ENCODE measurements at places on chromosomes 13 and 19.
A peak's percentile ranks its signal among the peaks of the same experiment; 100 is the strongest.

DNA sequence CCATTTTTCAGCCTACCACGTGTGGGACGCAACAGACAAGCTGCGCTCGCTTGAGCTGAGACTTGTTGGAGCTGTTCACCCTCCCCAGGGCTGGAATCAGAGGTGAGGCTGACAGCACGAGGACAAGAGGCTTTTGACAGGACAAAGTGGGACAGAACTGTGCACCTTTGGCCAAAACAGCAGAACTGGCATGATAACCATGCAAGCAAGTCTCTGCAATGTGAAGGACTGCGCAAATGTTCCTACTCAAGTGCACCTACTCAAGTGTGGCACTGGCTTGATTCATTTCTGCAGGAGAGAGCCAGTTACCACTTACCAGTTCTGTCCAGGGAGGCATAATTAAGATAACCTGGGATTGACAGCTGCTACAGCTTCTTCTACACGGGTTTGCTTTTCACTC, 62.2 kb upstream of the TM9SF2 start:
- DNase-seq: no peak

DNA sequence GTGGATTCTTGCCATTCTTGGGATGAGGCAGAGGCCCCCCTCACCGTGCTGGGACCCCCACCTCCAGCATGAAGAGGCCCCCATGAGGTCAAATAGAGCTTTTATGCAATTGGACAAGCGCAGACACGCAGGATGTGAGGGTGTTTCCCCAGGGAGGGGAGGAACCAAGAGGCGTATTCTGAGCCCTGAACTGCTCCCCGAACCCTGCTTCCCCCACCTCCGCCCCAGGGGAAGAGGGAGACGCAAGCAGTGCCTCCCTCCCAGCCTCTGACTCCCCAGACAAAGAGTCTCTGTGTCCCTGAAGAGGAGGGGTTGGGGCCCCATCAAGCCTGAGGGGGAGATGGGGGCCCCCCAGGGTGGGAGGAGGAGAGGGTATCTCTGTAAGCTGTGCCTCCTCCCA, 1.3 kb upstream of the RDH8 start:
- no peak for DNase-seq

DNA sequence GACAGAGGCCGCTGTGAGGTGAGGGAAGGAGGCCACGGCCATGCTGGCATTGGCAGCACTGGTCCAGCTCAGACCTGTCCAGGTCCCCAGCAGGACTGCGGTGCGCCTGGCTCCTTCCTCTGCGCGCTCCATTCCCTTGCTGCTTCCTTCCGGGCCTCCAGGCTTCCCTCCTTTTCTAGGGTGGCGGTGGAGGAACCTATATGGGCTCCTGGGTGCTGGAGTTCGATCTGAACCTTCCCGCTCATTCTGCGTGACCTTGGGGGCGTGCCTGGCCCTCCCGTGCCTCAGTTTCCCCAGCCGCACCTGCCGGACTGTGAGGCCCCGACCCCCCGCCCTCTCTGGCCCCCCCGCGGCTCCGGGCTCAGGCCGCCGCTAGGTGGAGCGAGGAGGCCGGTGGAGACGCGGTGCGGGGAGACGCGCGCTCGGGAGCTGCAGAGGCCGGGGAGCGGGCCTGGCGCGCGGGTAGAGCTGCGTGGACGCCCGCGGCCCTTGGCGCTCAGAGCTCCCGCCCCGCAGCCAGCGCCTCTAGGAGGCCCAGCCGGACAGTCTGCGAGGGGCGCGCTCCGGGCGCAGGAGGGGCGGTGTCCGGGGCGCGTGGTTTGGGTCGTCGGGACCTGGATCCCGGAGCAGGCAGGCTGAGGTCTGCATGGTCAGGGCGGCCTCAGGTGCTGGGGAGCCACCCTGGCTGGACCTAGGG, 29.9 kb downstream of the EFNA2 start:
- no peak for DNase-seq

- DNase-seq: no peak
Measured at GRCh38 chr13:34805347-34805746, 136.7 kb upstream of the NBEA start.

DNA sequence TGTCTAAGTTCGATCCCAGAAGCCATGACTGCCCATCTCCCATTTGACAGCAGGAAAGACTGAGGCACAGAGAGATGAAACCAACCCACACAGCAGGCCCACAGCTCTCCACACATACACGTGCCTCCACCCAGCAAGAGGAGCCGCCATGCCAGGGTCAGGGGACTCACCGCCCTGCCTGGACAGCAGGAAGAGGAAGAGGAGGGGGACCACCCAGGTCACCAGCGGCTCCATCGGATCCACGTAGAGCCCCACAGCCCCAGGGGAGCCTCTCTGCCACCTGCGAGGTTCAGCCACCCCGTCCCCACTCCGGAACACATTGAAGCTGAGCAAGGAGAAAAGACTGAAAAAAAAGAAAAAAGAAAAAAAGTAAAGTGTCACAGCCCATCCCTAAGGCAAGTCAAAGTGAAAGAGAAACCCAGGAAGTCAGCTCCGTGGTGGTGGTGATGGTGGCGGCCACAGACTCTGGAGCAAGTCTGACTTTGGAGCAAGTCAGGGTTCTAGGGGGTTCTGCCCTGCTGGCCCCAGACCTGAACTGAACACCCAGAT, at the start of gene IL12RB1:
Gene IL12RB1 (minus strand): TSS at position 345 of the 549 bp plus-strand sequence. CDS start 111 bp downstream, at position 234.
- DNase-seq: no peak

GRCh38 chr19:1503089-1503924, 9.5 kb downstream of the ADAMTSL5 start:
- no peak for DNase-seq

DNA sequence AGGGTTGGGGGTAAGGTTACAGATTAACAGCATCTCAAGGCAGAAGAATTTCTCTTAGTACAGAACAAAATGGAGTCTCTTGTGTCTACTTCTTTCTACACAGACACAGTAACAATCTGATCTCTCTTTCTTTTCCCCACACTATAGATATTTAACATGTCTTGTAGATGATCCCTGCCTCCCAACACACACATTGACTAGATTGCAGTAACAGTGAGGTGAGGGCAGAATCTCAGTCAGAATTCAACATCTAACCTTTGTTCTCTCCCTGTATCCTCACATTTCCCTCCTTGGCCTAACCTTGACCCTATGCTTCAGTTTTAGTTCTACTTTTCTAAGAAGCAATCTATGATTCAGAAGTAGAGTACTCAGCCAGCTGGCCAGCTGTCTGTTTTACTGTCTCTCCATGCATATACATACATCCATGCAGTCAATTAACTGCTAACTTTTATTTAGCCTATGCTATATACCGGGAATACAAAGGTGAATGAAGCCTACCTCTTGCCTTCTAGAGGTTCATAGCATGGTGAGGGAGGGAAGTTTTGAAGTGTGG, 18.1 kb downstream of the DNAJC15 start:
- DNase-seq: no peak

DNA sequence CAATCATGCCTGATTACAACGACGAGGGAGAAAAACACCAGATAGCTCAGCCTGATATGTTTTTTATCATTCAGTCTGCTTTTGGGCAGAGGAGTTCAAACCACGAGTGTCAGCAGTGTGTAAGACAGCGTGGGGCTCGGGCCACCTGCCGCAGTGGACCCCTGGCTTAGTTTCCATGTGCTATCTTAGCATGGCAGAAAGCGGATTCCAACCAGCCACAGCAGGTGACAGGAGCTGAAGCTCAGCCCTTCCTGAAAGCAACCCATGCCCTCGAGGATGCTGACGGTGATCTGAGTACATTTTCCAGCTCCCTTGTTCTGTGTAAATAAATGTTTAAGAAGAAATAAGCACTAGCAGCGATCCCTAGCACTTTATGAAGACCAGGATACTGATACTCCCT, 32.2 kb upstream of the MBNL2 start:
- DNase-seq: no peak

DNA sequence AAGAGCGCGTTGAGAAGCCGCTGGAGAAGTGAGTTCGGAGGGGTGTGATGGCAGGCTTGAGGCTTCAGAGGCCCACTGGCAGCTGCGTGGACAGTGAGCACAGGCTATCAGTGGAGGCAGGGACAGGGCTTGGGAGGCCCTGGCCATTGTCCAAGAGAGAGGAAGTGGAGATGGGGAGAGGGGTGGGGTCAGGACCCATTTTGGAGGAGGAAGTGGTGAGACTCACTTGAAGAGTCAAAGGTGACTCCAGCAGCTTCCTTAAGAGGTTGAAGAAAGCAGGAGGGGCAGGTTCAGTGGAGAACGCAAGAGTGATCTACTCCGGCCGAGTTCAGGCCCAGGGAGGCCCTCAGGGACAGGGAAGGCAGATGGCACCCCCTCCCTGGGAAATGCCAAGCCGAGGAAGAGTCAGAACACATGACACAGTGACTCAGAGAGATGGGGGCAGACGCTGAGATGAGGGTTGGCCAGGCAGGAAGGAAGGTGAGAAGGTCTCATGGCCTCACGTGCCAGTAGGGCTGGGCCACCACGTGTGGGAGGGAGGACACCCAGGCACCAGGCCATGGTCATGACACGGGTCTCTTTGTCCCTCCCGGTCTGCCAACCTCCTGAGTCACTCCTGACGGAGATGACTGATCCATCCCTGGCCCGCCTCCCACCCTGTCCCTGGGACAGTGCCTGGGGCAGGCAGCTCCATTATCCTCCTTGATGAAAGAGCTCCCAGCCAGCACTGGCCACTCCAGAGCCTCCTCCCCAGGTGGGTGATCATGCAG, 10.1 kb upstream of the CD22 start:
- DNase-seq: no peak

GRCh38 chr19:41225238-41226052, 6.4 kb downstream of the AXL start:
- no peak for DNase-seq

DNA sequence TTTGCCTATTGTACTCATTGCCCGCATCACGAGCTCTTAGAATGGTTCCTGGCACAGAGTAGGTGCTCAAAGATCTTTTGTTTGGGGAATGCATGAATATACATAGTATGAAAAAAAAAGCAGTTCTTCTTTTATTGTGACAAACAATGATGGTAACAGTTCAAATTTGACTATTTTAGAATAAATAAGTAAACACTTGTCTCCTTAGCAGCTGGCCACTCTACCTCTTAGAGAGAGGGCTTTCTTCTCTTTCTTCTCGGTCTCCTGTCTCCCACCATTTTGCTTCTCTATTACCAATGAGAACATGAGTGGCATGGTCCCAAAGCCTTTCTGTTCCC, 639 bp upstream of the SLAIN1 start:
- DNase-seq: no peak

GRCh38 chr13:71727662-71728061, 139.3 kb downstream of the DACH1 start:
- DNase-seq: no peak

- no peak for DNase-seq
Measured at GRCh38 chr19:51781999-51782398, 13.0 kb upstream of the FPR3 start.

GRCh38 chr19:48598996-48599700, 7.4 kb upstream of the SPACA4 start:
- DNase-seq: no peak

DNA sequence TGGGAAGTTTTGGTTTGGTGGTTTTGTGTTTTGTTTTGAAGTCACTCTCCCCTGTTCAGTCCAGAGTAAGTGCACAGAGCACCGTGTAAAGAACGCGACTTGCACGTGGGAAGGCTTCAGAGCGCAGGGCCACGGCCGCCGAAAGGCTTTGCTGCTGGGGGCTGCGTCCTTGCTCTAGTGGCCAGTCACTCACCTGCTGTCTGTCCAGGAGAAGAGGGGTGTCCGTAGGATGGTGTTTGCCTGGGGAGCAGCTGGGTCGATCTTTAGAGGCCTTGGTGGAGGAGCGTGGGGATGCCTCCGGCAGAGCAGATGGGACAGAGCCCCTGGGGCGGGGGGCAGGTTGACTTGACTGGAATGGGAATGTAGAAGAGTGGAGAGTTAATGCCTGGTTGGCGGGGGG, 116.6 kb upstream of the MCF2L start:
- no peak for DNase-seq

- DNase-seq: peak; percentile 86
Measured at GRCh38 chr19:12194827-12195731, 32.2 kb downstream of the ZNF136 start.

- no peak for DNase-seq
Measured at GRCh38 chr19:44673510-44673909, 2.2 kb downstream of the CEACAM19 start.

DNA sequence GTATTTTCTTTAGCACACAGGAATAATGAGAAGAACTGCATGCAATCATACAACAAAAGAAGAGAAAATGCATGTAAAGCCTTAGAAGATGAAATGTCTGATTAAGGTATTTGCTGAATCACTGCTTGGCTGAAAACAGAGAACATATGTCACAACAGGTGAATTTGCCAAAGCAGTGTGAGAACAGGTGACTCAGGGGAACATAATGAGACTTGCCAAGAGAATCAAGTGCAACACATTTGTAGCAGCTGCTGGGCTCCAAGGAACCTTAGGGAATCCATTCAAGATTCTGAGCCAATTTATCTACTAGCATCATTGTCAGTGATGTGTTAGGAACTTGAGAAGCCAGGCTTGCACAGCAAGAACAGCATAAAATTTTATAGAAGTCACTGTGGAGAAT, 273.1 kb downstream of the PCDH20 start:
- no peak for DNase-seq

DNA sequence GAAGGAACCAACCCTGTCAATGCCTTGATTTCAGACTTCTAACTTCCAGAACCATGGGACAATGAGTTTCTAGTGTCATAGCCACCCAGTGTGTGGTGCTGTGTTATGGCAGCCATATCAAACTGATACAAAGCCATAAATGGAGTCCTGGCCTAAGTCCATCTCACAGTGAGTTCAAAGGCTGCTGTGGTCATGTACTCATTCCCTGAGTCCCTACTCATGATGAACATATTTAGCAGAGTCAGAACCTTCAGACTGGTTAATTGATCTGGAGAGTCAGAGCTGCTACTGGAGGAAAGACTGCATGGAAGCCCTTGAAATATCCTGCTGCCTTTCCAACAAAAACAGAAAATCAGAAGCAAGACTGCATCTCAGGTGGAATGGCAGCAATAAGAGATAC, 39.2 kb upstream of the CSNK1A1L start:
- no peak for DNase-seq

GRCh38 chr13:78595495-78596398, 7.6 kb downstream of the POU4F1 start:
- no peak for DNase-seq

GRCh38 chr19:45517641-45518468, 10.6 kb downstream of the VASP start:
- no peak for DNase-seq

- DNase-seq: no peak
Measured at GRCh38 chr19:13095393-13095784, 7.3 kb downstream of the LYL1 start.

- DNase-seq: no peak
Measured at GRCh38 chr19:31804668-31805067, 455.4 kb upstream of the TSHZ3 start.

DNA sequence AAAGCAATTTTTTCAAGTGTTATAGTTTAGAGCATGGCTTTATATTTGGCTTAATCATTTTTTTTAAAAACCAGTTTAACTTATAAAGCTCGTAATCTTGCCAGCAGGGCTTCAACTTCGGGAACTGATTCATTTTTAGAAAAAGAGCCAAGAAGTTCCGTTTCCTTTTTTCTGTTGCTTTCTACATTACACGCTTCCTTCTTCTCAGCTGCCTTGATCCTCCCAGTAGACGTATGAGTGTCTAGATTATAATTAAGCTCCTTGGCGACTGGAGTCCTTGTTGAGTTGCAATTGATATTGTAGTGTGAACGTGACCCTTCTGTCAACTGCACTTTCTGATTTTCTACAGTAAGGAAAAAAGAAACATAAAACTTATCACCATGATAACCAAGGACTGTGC, 497.2 kb downstream of the DIAPH3 start:
- DNase-seq: no peak

GRCh38 chr19:46225558-46226004, 4.0 kb upstream of the IGFL1 start:
- no peak for DNase-seq

GRCh38 chr13:65093357-65093756, 2136.8 kb downstream of the PCDH9 start:
- DNase-seq: no peak

Data from NCI-H748 treated with DMSO at 0.1 percent for 48 hours (cell line).